D341Med (cell line): ENCODE measurements at places on chromosomes 1 and 21.
A peak's percentile ranks its signal among the peaks of the same experiment; 100 is the strongest.

- peak; percentile 79 for DNase-seq
Observed at GRCh38 chr1:248924696-248925532, 18.9 kb downstream of the PGBD2 start.

DNA sequence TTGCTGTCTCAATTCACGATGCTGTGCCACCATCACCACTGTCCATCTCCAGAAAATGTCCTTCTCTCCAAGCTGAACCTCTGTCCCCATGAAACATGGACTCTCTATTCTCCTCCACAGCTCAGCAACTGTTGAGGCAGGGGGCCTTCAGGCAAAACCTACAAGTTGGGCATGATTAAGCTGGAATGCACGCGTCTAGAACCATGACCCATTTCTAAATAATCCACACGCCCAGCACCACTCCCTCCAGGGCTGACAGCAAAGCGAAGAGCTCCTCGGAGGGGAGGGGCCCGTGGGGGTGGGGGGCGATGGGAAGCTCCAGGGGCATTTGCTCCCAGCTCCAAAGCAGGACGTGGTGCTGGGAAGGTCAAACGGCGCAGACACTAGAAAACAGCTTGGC, 3.3 kb upstream of the HES5 start:
- DNase-seq = no peak

- DNase-seq = no peak
Observed at GRCh38 chr1:156281693-156282478, 739 bp downstream of the SMG5 start.

- no peak for DNase-seq
Observed at GRCh38 chr1:60847855-60848582, 234.3 kb upstream of the NFIA start.

GRCh38 chr1:60402216-60402615, 328.6 kb upstream of the C1orf87 start:
- DNase-seq = no peak

GRCh38 chr1:22024485-22025367, 23.3 kb downstream of the CELA3A start:
- DNase-seq = peak; percentile 75

- DNase-seq = no peak
Observed at GRCh38 chr1:40301066-40301465, 16.0 kb downstream of the COL9A2 start.

DNA sequence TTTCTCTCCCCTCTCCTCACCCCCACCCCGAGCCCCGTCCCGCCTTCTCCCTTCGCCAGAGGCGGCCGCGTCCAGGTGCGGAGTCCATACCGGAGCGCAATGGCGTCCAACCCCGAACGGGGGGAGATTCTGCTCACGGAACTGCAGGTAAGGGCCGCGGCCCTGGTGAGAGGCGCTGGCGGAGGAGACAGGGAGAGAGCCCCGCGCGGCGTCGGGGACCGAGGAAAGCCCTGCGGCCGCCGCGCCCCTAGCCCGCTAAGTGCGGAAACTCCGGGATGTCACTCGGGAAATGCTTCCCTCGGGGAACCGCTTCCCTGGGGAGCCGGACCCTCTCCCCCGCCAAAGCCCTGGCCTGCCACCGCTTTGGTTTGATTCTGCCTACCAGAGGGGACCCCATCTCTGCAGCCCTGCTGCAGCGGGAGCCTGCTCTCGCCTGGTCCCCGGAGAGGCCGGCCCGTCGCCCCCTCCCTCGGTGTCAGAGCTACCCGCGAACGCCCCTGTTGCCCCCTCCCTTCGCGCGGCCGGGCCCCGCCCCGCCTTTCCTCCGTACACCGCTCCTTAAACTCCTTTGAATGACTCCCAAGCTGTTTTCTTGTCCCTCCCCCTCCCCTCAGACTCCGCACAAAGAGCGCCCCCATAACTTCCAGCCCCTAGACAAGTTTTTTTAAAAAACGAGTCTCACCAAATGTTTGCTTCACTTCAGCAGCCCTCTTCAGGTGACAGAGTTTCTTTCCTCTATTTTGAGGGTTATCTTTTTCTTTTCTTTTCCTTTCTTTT, 597 bp downstream of the PKN2 start:
- DNase-seq = peak; percentile 76

DNA sequence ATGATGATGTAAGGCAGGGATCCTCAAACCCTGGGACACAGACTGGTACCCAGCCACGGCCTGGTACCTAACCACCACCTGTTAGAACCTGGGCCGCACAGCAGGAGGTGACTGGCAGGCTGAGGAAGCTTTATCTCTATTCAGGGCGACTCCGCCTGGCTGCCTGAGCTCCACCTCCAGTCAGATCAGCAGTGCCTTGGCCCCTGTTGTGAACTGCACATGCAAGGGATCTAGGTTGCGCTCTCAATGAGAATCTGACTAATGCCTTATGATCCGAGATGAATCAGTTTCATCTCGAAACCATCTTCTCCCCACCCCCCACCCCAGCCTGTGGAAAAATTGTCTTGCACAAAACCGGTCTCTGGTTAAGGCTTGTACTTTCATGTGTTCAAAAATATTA, 4.2 kb downstream of the RNPC3 start:
- no peak for DNase-seq

- no peak for DNase-seq
Observed at GRCh38 chr1:151952811-151953210, 40.8 kb downstream of the S100A10 start.

DNA sequence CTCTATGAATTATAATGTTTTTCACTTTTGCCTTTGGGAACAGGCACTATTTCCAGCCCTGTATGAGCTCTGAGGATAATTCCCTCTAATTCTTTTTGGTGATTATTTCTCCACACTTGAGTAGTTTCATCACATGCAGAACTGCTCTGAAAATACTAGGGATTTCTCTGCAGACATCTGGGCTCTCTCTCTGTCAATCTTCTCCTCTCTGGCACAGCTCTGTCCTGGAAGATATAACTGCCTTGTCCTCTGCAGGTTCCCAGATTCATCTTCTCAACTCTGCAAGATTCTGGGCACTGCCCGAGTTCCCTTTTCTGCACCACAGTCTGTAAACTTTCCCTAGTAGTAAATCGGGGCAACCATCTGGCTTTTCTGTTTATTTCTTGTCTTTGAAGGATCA, 131.3 kb upstream of the FMN2 start:
- DNase-seq = peak; percentile 49

DNA sequence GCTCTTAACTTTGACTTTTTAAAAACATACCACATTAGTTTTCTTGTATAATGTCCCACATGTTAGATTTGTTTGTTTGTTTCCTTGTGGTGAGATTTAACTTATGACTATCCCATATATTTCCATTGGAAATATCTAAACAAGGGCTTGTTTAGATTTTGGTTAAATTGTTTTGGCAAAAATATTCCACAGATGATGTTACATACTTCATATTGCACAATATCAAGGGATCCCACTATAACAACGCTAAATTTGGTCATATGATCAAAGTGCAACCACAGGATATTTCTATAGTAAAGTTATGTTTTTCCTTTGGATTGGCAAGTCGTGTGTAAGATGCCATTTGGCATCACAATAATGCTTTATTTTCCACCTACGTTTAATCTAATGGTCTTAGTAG, 396.7 kb downstream of the TGFB2 start:
- no peak for DNase-seq

DNA sequence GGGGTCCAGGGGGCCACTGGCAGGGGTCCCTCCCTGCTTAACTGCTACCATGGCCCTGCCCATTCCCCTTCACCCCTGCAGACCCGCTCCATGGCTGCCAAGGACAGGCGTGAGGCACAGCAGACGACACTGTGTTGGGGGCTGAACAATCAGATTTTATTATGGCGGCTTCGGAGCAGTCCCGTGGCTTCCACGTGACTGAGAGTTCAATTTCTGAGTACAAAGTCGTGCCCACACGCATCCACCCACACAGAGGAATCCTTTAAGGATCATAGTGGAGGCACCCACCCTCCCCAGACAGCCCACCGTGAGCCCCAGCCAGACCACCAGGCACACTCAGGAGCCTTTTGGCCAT, 1.5 kb downstream of the HES5 start:
- no peak for DNase-seq

GRCh38 chr1:219433001-219433400, 179.9 kb downstream of the ZC3H11B start:
- DNase-seq = no peak

DNA sequence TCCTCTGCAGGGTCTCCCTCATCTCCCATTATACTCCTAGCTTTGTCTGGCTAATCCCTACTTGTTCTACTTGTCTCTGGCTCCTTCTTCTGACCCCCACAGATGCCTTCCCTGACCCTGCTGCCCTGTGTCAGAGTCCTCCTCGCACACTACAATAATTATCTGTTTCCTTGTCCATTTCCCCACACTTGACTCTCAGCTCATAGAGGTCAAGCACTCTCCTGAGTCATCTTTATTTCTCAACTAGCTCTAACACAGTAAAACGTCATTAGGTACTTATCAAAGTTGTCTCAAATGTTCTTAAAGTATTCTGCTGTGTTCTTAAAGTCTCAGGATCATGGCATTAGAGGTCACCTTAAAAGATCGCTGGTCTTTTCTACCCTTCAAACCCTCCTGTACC, 47.1 kb downstream of the C8A start:
- no peak for DNase-seq
